ENCODE measurements at places on chromosomes 4 and X.

- DNase-seq, result no peak
Observed at GRCh38 chr4:149344436-149344835, 471.2 kb downstream of the IQCM start.

DNA sequence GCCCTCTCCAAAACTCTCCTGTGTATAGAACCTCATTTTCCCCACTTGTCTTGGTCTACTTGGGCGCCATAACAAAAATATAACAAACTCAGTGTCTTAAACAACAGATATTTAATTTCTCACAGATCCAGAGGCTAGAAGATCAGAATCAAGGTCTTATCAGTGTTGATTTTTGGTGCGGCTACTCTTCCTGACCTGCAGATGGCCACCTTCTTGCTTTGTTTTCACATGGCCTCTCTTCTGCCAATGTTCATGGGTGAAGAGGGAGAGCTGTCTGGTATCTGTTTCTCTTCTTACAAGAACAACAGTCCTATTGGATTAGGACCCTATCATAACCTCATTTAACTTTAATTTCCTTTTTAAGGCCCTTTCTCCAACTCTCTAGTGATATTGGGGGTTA lies 177.3 kb downstream of the PABPC4L start:
- DNase-seq, result no peak

DNA sequence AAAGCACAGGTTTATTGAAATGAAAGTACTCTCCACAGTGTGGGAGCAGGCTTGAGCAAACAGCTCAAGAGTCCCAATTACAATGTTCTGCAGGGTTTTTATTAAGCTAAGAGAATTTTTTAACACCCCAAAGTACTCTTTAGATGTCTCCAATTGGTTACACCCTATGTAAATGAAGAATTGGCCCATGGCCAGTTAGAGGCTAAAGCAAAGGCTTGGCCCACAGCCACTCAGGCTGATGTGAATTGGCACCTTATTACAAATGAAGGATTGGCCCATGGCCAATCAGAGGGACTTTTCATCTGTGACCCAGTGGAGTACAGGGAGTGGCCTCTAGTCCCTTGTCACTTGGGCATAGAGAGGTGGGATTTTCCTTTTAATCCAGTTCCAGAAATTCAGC lies 30.1 kb upstream of the IQCM start:
- DNase-seq, result no peak

DNA sequence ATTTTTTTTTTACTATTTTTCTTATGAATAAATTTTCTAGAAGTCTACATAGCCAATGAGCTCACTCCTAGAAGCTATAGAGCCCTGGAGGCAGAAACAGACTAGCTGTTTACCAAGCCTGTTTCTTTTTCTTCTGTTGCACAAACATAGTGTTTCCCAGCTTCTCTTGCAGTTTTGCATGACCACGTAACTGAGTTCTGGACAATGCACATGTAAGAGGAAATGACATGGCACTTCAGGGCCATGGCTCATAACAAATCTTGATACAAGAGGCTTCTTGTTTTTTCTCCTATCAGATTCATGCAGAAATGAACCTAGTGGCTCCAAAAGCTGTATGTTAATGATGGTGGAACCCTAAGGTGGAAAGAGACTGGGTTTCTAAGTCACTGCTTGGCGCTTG lies 127.4 kb downstream of the ZNF330 start:
- DNase-seq, result no peak

DNA sequence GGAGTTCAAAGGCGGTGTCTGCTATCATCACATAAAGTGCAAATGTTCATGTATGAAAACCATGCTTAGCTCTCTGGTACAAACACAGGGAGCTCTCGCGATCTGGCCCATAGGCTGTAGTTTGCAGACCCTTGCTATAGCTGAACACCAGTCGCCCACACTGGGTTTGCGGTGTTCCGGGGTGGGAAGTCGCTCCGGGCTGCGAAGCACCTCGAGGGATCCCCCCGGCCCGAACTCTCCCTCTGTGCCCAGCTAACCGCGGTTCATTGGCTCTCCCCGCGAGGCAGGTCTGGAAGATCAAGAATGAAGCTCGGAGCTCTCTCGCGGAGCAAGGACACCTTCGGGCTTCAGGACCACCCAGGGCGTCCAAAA lies 341 bp upstream of the PRPS2 start:
- DNase-seq, result no peak

DNA sequence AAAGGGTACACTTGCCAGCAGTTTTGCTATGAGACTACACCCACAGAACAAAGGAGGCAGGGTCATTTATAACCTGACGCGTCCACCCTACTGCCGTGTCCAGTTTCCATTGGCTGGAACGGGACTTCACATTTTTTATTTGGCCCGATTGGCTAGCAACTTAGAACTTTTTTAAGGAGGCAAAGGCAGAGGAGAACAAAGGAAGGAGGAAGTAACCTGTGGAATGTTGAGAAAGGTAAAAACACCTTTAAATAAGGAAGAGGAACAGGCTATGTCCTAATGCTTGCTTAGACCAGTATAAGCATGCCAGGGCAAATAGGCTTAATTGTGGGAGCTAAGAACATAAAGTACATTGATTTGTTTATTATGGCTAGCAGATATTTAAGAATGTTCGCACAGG lies 18.7 kb downstream of the KDM6A start:
- no peak for DNase-seq

DNA sequence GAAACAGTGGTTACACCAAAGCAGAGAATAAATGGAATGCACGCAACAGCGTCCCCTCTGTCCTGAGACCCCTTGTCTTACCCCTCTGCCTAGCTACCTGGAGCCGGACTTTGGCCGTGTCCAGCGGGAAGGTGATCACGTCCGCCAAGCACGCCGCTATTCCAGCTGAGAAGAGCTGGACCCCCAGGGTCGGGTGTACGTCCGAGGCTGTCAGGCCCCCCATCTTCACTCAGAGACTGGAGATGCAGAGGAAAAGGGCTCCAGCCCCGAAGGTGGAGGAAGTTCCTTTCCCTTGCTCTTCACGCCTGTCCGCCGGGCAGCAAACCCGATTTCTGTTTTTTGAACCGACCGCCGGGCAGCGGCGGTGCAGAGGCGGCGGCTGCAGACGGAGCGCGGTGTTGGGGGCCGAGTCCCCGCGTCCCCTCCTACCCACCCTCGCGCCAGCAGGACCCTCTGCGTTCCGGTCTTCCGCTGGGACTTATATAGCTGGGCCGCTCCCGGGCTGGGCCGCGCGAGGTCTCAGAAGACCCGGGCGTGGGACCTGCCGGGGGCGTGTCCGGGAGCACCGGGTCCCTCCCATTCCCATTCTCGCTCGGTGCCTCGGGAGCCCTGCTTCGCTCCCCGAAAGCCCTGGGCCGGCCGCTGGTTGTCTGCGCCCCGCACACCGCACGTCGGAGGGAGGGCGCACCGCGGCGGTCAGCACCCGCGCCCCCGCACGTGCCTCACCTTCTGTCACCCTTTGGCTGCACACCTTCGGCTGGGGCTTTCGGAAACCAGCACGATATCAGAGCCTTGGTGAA lies at the start of gene UCP1:
UCP1 (minus strand) TSS at position 455 of the 800 bp plus-strand sequence; CDS start at position 223, 232 bp downstream.
- DNase-seq, result no peak

GRCh38 chr4:117063961-117064696 lies 21.2 kb downstream of the TRAM1L1 start:
- no peak for DNase-seq

GRCh38 chr4:82711158-82711785 lies 87.3 kb downstream of the SCD5 start:
- DNase-seq, result no peak

DNA sequence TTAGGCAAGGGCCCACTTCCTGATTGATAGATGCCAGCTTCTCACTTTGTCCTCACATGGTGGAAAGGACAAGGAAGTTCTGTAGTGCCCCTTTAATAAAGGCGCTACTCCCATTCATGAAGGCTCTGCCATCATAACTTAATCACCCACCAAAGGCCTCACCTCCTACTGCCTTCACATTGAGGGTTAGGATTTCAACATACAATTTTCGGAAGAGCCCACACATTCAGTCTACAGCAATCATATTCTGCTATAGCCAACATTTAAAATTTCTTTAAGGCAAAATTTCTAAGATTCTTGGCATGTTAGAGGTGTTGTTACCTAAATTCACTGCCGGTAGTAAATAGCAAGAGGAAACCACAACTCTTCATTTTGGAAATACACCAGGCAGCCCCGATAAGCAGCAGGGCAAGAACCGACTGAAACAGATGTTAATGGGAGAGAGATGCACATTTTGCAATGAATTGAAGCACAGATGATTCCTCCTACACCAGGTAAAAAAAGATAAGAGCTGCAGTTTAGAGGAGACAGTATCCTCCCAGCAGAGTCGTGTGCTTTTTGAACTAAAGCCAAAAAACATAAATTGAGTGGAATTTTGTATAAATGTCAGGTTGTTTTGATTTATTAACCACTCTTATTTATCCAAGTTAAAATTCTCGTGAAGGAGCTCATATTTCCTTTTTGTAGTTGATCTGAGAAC lies 594.9 kb downstream of the KCTD8 start:
- DNase-seq, result no peak

GRCh38 chr4:123325241-123325681 lies 71.3 kb upstream of the SPRY1 start:
- DNase-seq, result no peak

DNA sequence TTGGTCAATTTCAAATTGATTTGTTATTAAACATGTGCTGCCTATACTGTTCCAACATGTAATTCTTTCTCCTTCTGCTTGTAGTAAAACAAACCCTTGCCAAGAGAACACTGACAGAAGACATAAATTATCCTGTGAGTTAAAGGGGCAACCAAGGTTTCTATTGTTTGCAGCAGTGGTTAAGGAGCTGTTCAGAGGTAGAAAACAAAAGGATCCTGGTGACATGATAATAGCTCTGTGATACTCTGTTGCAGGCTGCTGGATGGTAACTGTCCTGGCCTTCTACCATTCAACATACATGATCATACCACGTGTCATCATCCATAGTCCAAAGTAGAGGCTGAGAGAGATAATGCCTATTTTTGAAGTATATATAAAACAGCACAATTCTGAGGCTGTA lies 75.8 kb upstream of the F9 start:
- no peak for DNase-seq

GRCh38 chr4:154559141-154559493 lies 3.7 kb upstream of the FGB start:
- DNase-seq, result no peak

GRCh38 chr4:8872402-8873291 lies 1.0 kb upstream of the HMX1 start:
- DNase-seq, result no peak

GRCh38 chr4:106588891-106589290 lies 220.3 kb upstream of the GIMD1 start:
- no peak for DNase-seq

- DNase-seq, result no peak
Observed at GRCh38 chr4:83114576-83114975, at the start of gene PLAC8. Gene PLAC8 (minus strand): TSS chr4:83114729. CDS start chr4:83107921, 6,808 bp downstream.

DNA sequence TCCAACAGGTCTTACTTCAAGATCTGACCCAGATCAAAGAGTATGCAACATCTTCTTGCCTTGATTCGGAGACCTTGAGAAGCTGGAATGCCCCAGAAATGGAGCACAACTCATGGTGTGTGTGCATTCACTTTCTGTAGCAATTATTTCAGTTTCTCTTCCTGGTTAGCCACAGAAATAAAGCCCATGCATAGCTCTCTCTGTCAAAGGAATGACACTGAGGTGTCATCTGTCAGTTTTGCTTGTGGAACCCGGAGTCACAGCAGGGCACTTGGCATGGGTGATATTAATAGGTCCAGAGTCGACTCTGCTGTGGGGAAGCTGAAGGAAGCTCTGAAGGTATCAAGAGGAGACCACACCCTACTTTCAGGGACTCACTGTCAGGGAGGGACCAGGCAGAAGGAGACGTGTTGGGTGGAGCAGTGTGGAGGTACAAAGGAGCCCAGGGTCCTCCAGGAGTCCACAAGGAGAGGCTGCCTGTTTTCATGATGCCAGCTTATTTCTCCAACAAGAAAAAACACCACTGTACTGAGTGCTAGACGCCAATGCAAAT lies 10.7 kb downstream of the CLNK start:
- DNase-seq, result no peak

DNA sequence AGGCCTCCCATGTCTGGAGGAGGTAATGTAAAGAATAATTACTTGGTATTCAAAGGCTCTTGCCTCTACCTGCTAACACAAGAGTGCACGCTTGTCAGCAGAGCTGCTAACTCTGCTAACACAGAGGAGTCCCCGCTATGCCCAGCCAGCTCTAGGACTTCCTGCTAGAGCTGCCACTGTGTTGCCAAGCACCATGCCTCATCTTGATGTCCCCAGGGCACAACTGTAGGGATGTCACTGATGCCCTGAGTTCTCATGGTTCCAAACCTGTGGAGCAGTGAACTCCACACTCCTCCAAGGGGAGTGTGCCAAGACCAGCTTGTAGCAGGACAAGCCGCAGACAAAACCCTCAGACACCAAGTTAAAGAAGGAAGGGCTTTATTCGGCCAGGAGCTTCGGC lies 55.3 kb upstream of the CLDN24 start:
- DNase-seq, result no peak

All from activated T-helper 1 cell treated with Interleukin-2 at 50 U/mL for 16 hours (primary cell).